ENCODE measurements at places on chromosomes 11 and 22. TPM values are rescaled to one million over a fixed set of nuclear protein-coding genes. Genes with fewer than 3 reads are reported as not detected.

DNA sequence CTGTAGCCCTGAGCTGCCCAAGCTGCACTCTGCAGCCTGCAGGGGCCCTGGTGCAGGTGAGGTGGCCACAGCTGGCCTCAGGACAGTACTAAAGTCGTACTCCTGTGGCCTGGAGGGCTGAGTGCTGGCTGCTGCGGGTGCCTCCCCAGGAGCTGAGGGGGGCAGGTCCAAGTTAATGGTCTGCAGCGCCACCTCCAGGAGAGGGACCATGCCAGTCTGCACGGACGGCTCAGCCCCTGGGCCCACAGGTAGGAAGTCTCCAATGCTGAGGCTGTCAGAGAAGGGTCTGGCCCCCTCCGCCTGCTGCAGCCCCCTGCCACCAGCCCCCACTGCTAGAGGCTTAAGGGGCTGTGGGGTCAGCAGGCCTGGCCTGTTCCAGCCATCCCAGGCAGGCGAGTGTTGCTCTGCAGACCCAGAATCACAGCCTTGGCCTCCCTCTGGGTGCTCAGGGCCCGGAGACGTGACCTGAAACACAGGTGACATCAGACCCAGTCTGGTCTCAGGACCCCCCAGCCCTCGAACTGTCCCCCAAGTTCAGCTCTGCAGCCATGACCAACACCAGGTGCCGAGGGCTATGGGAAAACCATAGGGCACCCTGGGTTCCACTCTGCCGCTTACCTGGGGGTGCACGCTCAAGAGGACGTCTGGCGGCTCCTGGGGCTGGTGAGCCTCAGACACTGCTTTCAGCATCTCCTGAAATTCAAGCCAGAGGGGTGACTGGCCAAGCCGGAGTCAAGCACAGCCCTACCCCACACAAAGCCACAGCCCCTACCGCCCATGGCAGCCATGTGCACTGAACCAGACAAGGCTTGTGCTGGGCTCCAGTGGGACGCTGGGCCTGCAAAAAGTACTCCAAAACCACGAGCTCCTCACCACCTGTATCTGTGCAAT lies 20.8 kb downstream of the SELENOO start:
- peaks cover 39% of the 10 kb centered on the region for H3K36me3 ChIP-seq
- no peak overlapping the region for H3K27ac ChIP-seq
- no peaks in the 10 kb centered on the region for H3K4me1 ChIP-seq
- DNase-seq = no peak
- H3K27me3 ChIP-seq = no peaks in the 10 kb centered on the region

GRCh38 chr11:8102965-8103364 lies 22.0 kb downstream of the TUB start:
- H3K4me3 ChIP-seq = no peak overlapping the region
- no peaks in the 10 kb centered on the region for H3K4me1 ChIP-seq
- no peak overlapping the region for H3K27ac ChIP-seq

GRCh38 chr11:64094463-64095260 lies 58.9 kb downstream of the FLRT1 start:
- no peak for DNase-seq
- no peak overlapping the region for H3K4me3 ChIP-seq
- H3K27ac ChIP-seq = peak overlapping the region; percentile 66

GRCh38 chr11:132719684-132720083 lies 812.6 kb downstream of the OPCML start:
- no peaks in the 10 kb centered on the region for H3K27me3 ChIP-seq
- no peaks in the 10 kb centered on the region for H3K36me3 ChIP-seq
- DNase-seq = no peak
- no peak overlapping the region for H3K4me3 ChIP-seq
- H3K27ac ChIP-seq = no peak overlapping the region

DNA sequence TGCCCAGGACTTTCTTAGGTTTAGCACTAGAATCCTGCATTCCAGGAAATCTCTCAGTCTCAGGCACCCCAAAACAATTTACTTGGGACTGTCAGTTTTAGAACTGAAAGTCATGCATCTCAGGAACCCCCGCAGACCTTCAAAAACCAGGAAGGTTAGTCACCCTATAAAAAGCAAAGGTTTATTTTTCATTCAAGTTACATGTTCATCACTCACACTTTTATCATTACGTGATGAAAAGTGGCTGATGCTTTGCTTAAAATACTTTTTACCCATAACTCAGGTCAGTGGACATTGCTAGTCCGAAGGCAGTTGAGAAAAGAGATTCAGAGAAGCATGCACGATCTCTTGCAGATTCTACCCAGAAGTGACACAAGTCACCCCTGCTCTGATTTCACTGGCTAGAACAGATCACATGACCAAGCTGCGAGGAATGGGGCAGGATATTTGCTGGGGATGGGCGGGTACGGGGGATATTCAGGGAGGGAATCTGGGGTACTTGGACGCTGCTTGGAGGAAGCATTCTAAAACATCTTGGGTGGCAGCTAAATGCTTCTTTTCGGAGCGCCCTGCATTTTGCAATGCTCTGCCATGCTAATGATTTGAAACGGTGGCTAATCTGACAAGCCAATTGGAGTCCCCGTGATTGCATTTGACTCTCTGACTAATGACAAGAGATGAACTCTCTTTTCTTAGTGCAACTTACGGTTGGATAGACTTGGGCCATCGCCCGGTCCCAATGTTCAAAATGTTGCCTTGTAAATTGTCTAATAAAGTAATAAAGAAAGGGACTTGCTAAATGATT lies 110.2 kb downstream of the MIAT start:
- no peaks in the 10 kb centered on the region for H3K27me3 ChIP-seq
- no peaks in the 10 kb centered on the region for H3K4me1 ChIP-seq
- no peak for DNase-seq
- H3K4me3 ChIP-seq = no peak overlapping the region
- H3K36me3 ChIP-seq = no peaks in the 10 kb centered on the region
- H3K27ac ChIP-seq = no peak overlapping the region

- H3K36me3 ChIP-seq = peaks cover 8% of the 10 kb centered on the region
- H3K4me3 ChIP-seq = no peak overlapping the region
- H3K27ac ChIP-seq = no peak overlapping the region
- no peak for DNase-seq
Observed at GRCh38 chr11:9176136-9176535, 84.7 kb upstream of the SCUBE2 start.

DNA sequence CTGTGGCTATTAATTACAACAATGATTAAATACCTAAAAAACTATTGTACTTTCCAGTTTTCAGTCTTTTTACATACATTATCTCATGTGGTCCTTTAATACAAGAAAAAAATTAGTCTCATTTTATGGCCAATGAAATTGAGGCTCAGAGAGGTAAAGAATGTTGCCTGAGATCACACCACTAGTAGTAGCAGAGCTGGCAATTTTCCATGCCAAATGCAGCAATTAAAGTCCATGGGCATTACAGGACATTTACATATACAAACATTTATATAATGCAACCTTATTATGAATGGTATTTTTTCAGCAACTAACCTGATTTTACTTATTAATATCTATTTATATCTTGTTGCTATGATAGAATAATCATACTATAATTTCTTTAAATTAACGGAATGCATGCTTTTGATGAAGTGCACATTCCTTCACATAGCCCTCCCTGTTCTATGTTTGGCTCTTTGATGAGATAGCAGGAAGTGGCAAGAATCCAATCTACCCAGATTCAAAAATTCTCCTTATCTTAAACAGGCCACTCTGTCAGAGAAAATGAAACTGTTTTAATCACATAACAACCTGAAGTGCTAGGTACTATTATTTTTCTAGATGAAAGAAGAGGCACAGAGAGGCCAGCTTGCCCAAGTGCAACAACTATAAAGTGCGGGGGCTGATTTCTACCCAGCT lies 120.9 kb upstream of the LDLRAD3 start:
- H3K27me3 ChIP-seq = no peaks in the 10 kb centered on the region
- H3K4me3 ChIP-seq = no peak overlapping the region
- H3K36me3 ChIP-seq = no peaks in the 10 kb centered on the region
- H3K27ac ChIP-seq = no peak overlapping the region
- H3K4me1 ChIP-seq = no peaks in the 10 kb centered on the region

DNA sequence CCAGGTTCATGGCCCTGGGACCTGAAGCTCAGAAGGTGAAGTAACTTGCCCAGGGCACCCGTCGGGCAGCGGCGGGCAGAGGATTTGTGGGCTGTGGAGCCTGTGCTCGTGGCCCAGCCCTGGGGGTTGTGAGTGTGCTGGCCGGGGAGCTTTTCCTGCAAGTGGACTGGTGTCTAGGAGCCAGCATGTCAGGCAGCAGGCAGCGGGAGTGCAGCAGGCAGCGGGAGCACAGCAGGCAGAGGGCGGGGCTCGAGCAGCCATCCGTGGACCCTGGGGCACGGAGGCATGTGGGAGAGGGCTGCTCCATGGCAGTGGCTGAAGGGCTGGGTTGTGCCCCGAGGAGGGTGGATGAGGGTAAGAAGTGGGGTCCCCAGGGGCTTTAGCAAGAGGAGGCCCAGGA lies 72.7 kb upstream of the PPP6R3 start:
- H3K4me3 ChIP-seq = no peak overlapping the region
- no peaks in the 10 kb centered on the region for H3K27me3 ChIP-seq
- DNase-seq = no peak
- H3K4me1 ChIP-seq = peaks cover 4% of the 10 kb centered on the region
- peaks cover 25% of the 10 kb centered on the region for H3K36me3 ChIP-seq
- H3K27ac ChIP-seq = no peak overlapping the region

- no peak overlapping the region for H3K4me3 ChIP-seq
- H3K27ac ChIP-seq = no peak overlapping the region
- H3K36me3 ChIP-seq = no peaks in the 10 kb centered on the region
- DNase-seq = no peak
- H3K27me3 ChIP-seq = no peaks in the 10 kb centered on the region
Observed at GRCh38 chr22:30893434-30894370, 74.9 kb downstream of the MORC2 start.

GRCh38 chr11:2094354-2095197 lies 44.6 kb downstream of the IGF2 start:
- DNase-seq = no peak
- no peaks in the 10 kb centered on the region for H3K27me3 ChIP-seq
- H3K36me3 ChIP-seq = no peaks in the 10 kb centered on the region
- H3K4me3 ChIP-seq = no peak overlapping the region
- no peaks in the 10 kb centered on the region for H3K4me1 ChIP-seq

- H3K4me3 ChIP-seq = no peak overlapping the region
- no peaks in the 10 kb centered on the region for H3K27me3 ChIP-seq
- no peak for DNase-seq
- H3K4me1 ChIP-seq = peaks cover 4% of the 10 kb centered on the region
Observed at GRCh38 chr11:119472186-119472855, 49.3 kb upstream of the THY1 start.

DNA sequence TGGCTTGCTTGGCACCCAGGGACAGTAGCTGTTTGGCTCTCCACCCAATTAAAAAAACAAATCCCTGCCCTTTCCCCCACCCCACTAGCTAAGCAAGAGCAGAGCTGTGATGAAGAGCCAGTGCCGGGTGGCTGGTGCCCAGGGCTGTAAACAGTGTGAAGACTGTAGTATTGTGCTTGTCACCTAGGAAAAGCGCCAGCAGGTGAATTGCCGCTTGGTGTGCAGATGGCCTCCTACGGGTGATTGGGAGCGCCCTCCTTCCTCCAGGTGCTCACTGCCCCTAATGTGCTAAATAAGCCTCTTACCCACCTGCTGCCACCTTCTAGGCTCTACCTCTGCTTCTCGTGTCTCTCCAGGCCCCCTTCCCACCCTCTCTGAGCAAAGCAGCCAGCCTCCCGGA lies 18.4 kb upstream of the RAPSN start:
- no peak for DNase-seq
- H3K4me3 ChIP-seq = no peak overlapping the region
- no peaks in the 10 kb centered on the region for H3K27me3 ChIP-seq
- peaks cover 33% of the 10 kb centered on the region for H3K36me3 ChIP-seq

GRCh38 chr11:19370100-19370861 lies 129.5 kb upstream of the E2F8 start:
- DNase-seq = no peak
- no peak overlapping the region for H3K4me3 ChIP-seq
- peak overlapping the region; percentile 23 for H3K27ac ChIP-seq
- no peaks in the 10 kb centered on the region for H3K27me3 ChIP-seq
- no peaks in the 10 kb centered on the region for H3K36me3 ChIP-seq
- no peaks in the 10 kb centered on the region for H3K4me1 ChIP-seq

DNA sequence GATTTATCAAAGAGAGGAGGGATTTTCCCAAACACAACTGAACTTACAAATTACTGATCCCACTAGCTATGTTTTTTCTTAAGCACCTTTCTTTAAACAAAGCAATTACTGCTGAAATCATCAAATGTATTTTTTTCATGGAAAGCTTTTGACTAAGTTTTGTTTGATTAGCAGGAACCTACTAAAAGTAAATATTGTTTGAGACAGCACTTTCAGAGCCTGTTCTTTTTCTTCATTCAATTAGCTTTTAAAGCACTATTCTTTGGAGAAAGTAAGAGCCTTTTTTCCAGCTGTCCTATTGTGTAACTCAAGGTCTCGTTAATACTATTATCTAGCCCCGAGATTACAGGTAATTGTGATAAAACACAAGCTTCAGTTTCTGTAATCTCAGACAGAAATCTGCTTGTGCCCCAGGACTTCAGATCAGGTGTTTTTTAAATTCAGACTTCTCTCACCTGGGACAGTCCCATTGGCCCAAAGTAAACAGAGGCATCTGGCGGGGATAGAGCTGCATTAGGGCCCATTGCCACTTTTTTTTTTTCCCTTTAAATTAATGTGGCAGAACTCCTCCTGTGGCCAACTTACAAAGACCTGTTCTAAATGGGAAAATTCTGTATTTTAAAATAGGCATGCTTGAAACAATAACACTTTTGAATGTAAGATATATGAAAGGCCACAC lies 11.0 kb downstream of the CSTPP1 start:
- no peaks in the 10 kb centered on the region for H3K27me3 ChIP-seq
- H3K4me3 ChIP-seq = no peak overlapping the region
- no peak for DNase-seq
- H3K4me1 ChIP-seq = no peaks in the 10 kb centered on the region

DNA sequence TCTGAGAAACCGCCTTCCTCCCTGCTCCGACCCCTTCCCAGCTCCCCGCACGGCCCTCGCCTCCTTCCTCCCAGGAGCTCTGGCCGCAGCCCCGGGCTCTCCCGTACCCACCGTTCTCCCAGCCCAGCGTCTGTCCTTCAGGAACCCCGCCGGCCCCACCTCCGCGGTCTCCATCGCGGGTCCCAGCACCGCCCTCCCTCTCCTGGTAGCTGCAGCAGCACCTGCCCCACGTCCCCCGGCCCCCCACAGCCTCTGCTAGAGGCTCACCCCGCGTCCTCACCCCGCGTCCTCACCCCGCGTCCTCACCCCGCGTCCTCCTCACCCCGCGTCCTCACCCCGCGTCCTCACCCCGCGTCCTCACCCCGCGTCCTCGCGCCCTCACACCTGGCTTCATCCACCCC lies 85.9 kb downstream of the WNT7B start:
- peak; percentile 74 for DNase-seq
- no peaks in the 10 kb centered on the region for H3K4me1 ChIP-seq
- H3K27ac ChIP-seq = no peak overlapping the region

- no peaks in the 10 kb centered on the region for H3K4me1 ChIP-seq
- H3K27me3 ChIP-seq = no peaks in the 10 kb centered on the region
- H3K36me3 ChIP-seq = no peaks in the 10 kb centered on the region
- DNase-seq = no peak
- H3K4me3 ChIP-seq = no peak overlapping the region
Observed at GRCh38 chr22:48895831-48896765, 931.6 kb downstream of the BRD1 start.

The MYO18B gene
- 0.41 TPM for total RNA-seq

The MS4A12 gene
- total RNA-seq = not detected

The CEP126 gene
- total RNA-seq = 5.3 TPM

The LRRC10B gene
- total RNA-seq = 2.9 TPM

The HEPN1 gene
- total RNA-seq = not detected

The BMAL1 gene
- total RNA-seq = 20.6 TPM

The BEST1 gene
- 7.1 TPM for total RNA-seq

Measured in kidney (tissue), 22 donors.